ENCODE measurements at places on chromosomes 3 and 15. TPM values are rescaled to one million over a fixed set of nuclear protein-coding genes. Genes with fewer than 3 reads are reported as not detected.

DNA sequence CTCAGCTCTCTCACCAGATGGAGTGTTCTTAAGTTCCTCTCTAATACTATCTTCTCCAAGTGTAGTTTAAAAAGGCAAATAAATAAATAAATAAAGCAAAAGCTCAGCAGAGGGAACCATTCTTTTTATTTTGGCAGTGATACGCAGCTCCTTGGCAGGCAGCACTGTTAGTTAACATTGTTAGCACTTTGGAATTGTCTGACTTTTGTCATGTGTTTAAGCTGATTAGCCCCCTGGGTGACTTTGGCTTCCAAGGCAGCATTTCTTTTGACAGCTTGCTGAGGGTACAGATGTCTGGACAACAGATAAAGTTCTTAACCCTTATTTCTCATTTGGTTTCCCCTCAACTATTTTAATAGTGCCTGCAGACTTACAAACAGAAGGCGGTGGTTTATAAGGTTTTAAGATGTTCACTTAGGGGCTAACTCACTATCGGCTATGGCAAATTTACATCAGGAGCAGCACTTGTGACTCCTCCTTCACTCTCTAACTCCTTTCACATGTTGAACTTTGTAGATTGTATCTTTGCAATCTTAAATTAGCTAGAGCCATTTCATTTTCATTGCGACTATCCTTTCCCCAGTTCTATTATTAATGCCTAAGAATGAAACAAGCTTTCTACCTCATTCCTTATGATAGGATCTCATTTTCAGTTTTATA lies 213.4 kb downstream of the ZBBX start:
- DNase-seq, result no peak

RTP3 gene
- total RNA-seq, result 28.6 TPM

DNA sequence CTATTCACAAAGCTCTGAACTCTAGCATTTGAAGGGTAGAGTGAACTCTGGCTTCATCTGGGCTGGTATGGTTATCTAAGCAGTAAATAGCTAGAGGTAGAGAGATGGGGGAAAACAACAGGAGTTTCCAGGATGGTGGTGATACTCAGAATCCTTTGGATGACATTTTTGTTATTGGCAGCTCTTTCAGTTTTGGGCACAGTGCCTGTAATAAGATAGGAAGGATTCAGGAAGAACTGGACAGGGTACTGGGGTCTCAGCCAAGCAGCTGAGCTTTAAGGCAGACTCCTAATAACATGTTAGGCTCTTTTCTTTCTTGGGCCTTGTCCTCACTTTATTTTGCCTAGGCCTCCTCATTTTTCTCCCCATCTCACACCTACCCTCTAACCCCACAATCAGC lies 338.5 kb downstream of the CADM2 start:
- DNase-seq, result no peak

DNA sequence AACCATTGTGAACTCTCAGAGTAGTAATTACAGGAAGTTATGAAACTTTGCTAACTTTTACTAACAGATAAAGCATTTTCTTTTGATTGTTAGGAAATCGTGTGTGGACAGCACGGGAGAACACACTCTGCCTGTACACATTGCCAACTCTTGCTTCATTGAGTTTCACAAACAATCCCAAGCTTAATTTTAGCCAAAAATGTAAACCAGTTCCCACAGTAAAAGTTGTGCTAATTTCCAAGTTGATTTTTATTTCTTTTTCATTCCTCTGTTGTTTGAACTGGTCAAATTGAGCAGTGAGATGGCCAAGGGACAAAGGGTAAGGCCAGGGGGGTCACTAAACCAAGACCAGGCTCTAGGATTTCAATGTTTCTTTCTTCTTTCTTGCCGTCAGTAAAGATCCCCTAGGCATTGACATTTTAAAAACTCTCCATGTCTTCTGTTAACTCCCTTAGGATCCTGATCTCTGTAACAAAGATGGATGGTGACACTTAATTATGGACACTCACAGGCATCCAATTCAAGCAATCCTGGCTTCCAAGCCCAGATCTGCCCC lies 414.9 kb downstream of the RBMS3 start:
- DNase-seq, result peak; percentile 48

SELENOS gene
- total RNA-seq, result 33.9 TPM

GRCh38 chr3:115720983-115721382 lies 97.7 kb downstream of the GAP43 start:
- DNase-seq, result no peak

- DNase-seq, result no peak
Observed at GRCh38 chr3:67437090-67437489, 217.3 kb downstream of the SUCLG2 start.

DNA sequence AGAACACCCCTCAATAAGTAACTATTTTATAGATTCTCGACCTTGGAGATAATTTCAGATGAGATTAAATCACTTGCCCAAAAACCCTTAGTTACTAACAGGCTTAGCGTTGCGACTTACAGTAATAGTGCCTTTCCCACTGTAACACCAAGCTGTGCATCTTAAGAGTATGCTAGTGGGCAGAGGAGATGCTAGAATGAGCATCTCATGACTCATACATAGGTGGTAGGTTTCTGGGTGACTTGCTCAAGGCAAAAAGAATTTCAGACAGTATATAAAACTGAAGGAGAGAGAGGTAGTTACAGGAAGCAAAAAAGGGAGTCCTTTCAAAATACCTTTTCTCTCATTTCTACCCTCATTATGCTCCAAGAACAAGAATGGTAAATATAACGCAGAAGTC lies 3.9 kb downstream of the KATNBL1 start:
- no peak for DNase-seq

FNDC3B gene
- total RNA-seq, result 44.6 TPM

CTXND1 gene
- total RNA-seq, result 4.5 TPM
